GDM1 (cell line): ENCODE measurements at places on chromosomes 7 and 10.

GRCh38 chr10:124323806-124324205 is 94.9 kb downstream of the OAT start:
- no peak for DNase-seq

GRCh38 chr7:103148131-103148993 is 537 bp downstream of the NAPEPLD start:
- DNase-seq, result no peak

DNA sequence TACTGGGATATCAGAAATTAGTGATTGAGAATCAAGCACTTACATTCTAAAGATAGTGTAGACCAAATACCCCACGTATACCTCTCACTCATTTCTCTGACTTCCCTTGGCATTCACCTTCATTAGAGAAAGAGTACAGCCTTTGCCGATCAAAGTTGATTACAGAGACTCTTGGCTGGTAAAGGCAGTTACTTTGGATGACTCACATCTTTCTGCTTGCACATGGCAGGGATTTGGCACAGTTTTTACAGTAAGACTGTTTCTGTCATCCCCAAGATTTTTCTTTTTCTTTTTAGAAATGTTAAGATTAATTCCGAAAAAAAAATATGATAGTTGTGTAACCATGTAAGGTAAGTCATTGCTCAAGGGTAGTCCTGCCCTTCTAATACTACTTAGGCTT is 143.0 kb downstream of the TSPAN12 start:
- no peak for DNase-seq

DNA sequence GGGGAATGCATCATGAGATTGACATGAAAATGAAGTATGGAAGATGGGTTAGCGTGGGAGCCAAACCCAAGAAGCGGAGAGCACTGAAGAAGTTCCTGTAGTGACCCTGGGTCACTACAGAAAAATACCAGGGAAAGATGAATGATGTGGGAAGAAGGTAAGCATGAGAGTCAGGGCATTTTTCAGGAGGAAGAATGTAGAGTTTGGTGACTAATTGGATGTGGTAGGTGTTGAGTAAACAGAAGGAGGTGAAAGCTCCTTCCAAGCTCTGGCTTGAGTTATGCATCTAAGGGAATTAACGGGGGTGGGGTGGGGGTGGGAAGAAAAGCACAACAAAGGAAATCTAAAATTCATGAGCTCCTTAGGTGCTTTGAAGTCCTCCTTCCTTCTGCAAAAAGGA is 238.1 kb upstream of the AOAH start:
- DNase-seq, result no peak

- no peak for DNase-seq
Measured at GRCh38 chr10:22713853-22714478, 412 bp downstream of the PIP4K2A start.

- peak; percentile 52 for DNase-seq
Measured at GRCh38 chr10:62244785-62245467, 23.7 kb downstream of the RTKN2 start.

- no peak for DNase-seq
Measured at GRCh38 chr7:55099066-55099820, 80.4 kb downstream of the EGFR start.
